ENCODE measurements at places on chromosomes 3 and 15. TPM values are rescaled to one million over a fixed set of nuclear protein-coding genes. Genes with fewer than 3 reads are reported as not detected.

RTP3 gene
- 0.10 TPM for total RNA-seq

FAM162A gene
- total RNA-seq: 19.2 TPM

SAMD7 gene
- total RNA-seq: not detected

GXYLT2 gene
- total RNA-seq: 0.21 TPM

SPATA12 gene
- not detected for total RNA-seq

CIAO2A gene
- total RNA-seq: 47.9 TPM

COL8A1 gene
- total RNA-seq: not detected

LSG1 gene
- 70.8 TPM for total RNA-seq

UTS2B gene
- total RNA-seq: 0.21 TPM
